ENCODE measurements at places on chromosomes 13 and 19. TPM values are rescaled to one million over a fixed set of nuclear protein-coding genes. Genes with fewer than 3 reads are reported as not detected.

CKM gene
- not detected for total RNA-seq

ZNF578 gene
- total RNA-seq: 0.27 TPM

B9D2 gene
- total RNA-seq: 10.4 TPM

- H3K4me3 ChIP-seq: no peak overlapping the region
- H3K4me1 ChIP-seq: no peaks in the 10 kb centered on the region
- DNase-seq: no peak
- H3K27ac ChIP-seq: no peak overlapping the region
- no peaks in the 10 kb centered on the region for H3K36me3 ChIP-seq
Measured at GRCh38 chr13:65633806-65634205, 1596.3 kb downstream of the PCDH9 start.

PROSER3 gene
- total RNA-seq: 17.1 TPM

DNA sequence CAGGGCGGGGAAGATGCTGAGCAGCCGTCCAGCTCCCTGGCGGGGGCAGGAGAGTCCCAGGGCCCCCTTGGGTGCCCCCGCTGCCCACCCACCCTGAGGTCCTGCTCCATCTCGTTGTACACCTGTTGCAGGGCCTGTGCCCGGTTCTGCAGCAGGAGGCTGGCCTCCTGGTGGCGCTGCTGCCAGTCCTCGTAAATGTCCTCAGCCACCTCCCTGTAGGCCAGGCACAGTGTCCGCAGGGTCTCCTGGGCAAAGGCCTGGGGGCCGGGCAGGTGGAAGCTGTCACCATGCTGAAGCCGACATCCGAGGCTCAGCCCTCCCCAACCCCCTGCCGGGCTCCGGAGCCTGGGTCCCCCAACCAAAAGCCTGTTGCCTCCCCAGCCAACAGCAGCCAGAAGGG lies 20.2 kb downstream of the ATP8B3 start:
- no peaks in the 10 kb centered on the region for H3K36me3 ChIP-seq
- DNase-seq: no peak
- no peak overlapping the region for H3K4me3 ChIP-seq
- H3K4me1 ChIP-seq: no peaks in the 10 kb centered on the region
